SW480 (cell line): ENCODE measurements at places on chromosomes 12 and 14.
A peak's percentile ranks its signal among the peaks of the same experiment; 100 is the strongest.

DNA sequence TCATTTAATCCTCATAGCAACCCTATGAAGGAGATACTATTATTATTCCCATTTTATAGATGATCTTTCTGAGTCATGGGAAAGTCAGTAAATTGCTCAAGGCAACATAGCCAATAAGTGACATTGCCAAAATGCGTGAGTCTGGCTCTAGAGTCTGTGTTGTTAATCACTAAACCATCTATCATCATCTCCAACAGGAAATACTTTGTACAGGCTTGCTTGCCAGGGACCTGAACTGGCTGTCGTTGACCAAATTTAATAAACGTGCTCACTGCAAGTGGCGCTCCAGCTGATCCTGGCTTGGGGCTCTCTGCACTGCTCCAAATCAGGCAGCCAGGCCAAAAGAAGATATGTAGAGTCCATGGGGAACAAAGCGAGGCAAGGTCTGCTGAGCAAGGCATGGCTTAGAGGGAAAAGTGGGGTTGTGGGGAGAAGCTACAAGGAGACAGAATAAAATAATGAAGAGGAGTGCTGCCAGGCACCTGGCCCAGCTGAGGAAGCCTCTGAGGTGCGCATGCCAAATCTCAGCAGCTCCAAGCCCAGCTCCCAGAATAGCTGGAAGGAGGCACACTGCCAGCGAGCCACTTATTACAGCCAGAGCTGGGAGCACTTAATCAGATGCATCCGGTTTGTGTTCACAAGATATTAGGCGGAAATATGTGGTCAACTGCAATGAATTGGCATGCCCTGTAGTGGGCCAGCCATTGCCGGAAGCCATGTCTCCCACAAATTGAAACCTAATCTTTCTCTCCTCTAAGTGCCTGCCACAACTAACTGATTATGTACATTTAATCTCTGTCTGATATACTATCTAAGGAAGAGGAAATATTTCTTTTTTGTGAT lies 43.3 kb upstream of the PTPRO start:
- peak; percentile 62 for DNase-seq

DNA sequence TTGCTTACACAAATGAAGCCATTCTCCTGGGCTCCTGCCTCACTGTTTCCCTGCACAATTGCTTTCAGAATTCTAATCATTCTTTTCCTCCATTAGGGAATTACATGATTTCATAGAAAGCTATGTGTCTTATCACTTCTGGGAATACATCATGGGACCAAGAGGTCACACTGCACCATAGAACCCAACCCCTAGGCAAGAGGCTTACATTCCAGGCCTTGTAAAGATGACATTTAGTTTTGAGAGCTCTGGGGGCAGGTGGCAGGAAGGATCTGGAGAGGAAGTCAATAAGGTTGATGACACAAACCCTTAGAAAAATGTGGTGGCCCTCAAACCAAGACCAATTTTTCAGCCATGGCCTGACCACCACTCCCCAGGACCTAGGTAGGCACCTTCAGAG lies 57.1 kb downstream of the NUAK1 start:
- no peak for DNase-seq

DNA sequence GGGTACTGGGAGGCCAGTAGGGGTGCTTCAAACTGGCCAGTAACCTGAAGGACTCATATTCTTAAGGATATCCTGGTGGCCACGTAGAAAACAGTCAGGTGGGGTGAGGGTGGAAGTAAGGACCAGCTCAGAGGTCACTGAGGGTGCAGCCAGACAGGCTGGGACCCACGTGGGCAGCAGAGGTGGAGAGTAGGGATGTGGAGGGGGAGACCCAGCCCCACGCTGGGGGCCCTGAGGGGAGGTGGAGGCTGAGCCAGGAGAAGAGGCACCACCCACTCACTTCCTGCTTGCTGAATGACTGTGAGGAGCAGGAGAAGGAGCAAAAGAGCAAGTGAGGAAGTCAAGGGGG lies 12.6 kb upstream of the SERPINA3 start:
- DNase-seq, result no peak

- DNase-seq, result peak; percentile 86
Observed at GRCh38 chr12:1594006-1594260, 448 bp downstream of the FBXL14 start.

GRCh38 chr12:10941916-10942607 lies 3.0 kb upstream of the TAS2R14 start:
- peak; percentile 91 for DNase-seq

DNA sequence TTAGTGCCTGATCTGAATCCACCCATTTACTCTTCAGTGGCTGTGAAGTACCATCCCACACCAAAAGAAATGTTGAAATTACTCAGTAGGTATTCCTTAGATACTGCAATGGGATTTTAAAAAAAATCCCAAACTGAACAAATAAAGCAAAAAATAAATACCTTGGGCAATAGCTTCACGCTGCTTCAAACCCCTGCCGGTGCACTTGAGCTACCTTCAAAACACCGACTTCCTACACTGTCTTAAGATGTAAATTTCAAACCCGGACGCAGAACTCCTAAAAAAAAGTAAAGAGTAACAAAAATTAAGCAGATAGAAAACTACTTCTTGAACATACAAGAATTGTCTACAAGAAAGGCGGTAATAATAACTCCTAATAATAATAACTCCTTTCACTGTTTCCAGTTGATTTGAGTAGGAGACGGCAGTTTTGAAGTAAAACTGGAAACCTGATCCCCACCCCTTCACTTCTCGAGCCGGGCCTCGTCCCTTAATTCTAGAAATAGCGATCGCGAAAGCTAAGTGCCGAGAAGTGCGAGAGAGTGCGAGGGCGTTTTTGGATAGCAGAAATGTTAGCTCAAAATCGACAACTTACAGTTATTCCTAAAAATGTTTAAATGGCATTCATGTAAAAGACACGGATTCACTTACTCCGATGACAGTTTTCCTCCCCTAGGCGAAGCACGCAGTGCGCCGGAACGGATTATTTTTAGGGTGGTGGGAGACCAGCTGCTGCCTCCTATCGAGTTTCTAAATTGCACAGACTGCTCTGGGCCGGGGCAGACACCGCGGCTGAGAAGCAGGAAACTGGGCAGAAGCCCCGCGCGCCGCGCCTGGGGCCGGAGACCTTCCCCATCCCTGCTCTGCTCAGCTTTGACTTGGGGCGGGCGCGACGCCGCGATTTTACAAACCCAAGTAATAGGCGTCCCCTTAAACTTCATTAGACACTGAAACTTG lies at the start of gene ABCC9:
ABCC9 (minus strand) TSS at position 878 of the 957 bp plus-strand sequence. CDS start 4,752 bp downstream, outside the sequence.
- DNase-seq, result no peak

- DNase-seq, result no peak
Observed at GRCh38 chr12:59119676-59120075, 199.4 kb upstream of the LRIG3 start.

- DNase-seq, result no peak
Observed at GRCh38 chr12:11765817-11766794, 116.6 kb downstream of the ETV6 start.

- DNase-seq, result no peak
Observed at GRCh38 chr12:28611115-28611435, 420.8 kb downstream of the CCDC91 start.

DNA sequence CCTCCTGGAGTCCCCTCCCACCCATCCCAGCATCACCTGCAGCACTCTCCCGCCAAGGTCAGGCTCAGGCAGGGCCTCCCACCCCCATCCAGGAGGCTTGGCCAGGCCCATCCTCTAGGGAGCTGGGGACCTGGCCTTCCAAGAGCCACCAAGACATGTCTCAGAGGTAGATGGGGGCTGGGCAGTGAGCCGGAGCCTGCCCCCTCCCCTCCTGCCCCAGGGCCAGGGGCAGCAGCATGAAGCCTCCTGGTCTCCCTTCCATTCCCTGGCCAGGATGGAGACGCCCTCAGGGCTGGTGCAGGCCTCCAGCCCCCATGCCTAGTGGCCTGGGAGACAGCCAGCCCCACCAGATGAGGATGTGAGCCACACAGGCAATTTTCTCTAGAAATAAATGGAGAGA lies 69.3 kb upstream of the C14orf180 start:
- no peak for DNase-seq

DNA sequence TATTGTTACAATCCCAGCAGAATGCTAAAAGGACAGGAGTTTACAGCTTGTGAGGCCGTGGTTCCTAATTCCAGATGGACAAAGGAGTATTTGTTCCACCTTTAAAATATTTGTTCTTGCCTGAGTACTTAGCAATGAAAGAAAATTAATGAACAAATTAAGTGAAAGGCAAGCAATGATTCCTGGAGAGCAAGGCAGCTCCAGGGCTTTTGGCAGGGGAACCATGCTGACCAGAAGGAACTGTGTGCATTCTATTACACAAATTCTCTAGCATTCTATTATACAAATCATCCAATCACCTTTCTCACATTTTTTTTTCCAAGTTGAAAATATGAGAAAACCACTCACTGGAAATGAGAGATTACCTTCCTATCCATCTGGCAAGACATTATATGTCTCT lies 1.8 kb upstream of the BMAL2 start:
- DNase-seq, result no peak

- DNase-seq, result no peak
Observed at GRCh38 chr14:34252227-34252626, 209.8 kb downstream of the SPTSSA start.

GRCh38 chr12:79439175-79439825 lies 251.5 kb downstream of the PAWR start:
- DNase-seq, result no peak

DNA sequence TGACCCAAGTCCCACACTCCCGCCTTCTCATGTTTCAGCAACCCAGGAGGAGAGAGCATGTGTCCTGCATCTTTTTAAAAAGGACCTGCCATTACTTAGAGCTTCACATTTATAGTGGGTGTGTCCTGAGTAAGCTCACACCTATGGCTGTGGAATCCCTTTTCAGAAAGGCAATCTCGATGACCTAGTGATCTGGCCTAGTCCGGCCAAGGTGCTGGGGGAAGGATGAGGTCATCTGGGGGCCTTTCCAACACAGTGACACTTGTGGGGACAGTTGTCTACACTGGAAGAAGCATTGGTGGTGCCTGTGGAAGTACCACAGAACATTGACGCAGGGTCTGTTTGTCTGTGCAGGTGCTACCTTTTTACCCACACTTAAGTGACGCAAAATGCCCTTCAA lies 8.2 kb downstream of the TCP11L2 start:
- no peak for DNase-seq

DNA sequence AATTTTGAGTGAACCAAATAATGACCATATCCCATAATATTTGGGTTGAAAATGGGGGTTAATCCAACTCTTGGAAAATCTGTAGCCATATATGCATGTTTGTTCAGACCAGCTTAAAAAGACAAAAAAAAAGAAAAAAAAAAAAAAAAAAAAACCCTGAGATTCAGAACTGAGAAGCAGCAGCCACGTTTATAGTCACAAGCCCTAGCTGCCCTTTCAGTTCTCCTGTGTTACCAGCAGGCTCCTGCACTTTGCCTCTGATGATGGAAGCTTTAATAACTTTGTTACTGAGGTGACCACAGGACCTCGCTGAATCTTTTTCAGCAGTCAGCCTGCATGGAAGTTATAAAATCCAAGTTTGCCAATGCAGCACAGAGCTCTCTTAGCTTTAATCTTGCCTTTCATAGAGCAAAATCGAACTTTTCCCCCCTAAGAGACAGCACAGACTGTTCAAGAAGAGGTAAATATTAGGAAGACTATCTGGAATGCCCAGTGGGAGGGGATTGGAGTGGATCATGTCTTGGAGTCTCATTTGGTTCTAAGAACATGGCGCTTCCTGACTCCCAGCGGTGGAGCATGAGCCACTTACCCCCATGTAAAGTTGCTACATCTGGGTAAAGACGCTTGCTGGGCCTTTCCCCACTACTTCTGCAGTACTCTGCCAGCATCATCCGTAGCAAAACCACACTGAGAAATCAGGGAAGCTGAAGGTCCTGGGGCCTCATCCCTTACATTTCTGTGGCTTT lies 20.6 kb downstream of the GNG2 start:
- DNase-seq, result no peak

DNA sequence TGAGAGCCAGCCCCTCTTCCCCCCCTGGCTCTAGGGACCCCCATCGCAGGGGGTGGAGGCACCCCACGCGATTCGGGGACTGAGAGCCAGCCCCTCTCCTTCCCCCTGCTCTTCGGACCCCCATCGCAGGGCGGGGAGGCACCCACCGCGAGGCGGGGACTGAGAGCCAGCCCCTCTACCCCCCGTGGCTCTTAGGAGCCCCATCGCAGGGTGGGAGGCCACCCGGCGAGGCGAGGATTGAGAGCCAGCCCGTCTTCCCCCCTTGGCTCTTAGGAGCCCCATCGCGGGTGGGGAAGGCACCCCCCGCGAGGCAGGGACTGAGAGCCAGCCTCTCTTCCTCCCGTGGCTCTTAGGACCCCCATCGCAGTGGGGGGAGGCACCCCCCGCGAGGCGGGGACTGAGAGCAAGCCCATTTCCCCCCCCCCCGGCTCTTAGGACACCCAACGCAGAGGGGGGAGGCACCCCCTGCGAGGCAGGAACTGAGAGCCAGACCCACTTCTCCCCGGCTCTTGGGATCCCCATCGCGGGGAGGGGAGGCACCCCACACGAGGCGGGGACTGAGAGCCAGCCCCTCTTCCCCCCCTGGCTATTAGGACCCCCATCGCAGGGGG lies 45.6 kb downstream of the DDX11 start:
- no peak for DNase-seq

GRCh38 chr14:36423430-36423829 lies 96.6 kb downstream of the NKX2-1 start:
- no peak for DNase-seq

DNA sequence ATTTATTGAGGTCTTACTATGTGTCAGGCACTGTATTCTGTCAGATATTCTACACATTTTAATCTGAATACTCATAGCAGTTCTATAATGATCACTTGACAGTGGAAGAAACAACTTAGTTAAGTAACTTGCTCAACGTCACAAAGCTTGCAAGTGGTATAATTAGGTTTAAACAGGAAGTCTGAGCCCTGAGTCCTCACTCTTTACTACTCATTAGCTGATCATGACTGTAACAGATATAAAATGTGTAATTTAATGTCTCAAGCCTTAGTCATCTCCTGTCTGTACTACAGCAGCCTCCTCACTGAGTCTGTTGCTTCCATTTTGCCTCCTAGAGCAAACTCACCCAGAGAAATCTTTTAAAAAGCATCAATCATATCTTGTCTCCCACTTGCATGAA lies 38.9 kb downstream of the PPP4R4 start:
- DNase-seq, result no peak

GRCh38 chr14:35366056-35366451 lies 38.5 kb downstream of the NFKBIA start:
- no peak for DNase-seq

GRCh38 chr12:105418229-105418628 lies 87.7 kb downstream of the C12orf75 start:
- peak; percentile 92 for DNase-seq

DNA sequence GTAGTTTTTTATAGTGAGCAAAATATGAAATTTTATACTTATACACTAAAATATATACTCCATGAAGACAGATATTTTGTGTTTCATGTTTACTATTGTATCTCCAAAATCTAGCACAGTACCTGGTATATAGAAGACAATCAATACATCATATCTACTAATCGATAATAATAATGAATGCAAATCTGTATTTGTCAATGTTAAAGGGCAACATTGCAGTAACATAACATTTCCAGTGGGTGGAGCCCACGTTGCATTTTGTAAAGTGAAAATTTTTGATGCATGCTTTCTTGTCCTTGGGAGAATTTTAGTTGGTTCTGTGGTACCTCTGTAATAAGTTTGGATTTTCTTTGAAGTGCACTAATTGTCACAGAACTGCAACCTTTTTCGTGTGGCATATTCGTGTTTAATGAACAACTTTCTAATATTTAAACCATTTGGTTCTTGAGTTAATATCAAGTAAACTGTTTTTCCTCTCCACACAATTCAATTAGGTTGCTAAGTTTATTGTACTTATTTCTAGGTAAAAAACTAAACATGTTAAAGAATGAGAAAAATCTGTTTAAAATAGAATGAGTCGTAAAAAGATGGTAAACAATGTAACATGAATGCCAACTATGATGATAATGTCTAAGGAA lies 47.4 kb downstream of the AVPR1A start:
- peak; percentile 18 for DNase-seq

GRCh38 chr14:73785336-73785833 lies 66.2 kb upstream of the PTGR2 start:
- DNase-seq, result no peak
